Chondrocyte (in vitro differentiated cells): ENCODE measurements at places on chromosomes 6 and 20. TPM values are rescaled to one million over a fixed set of nuclear protein-coding genes. Genes with fewer than 3 reads are reported as not detected.

DNA sequence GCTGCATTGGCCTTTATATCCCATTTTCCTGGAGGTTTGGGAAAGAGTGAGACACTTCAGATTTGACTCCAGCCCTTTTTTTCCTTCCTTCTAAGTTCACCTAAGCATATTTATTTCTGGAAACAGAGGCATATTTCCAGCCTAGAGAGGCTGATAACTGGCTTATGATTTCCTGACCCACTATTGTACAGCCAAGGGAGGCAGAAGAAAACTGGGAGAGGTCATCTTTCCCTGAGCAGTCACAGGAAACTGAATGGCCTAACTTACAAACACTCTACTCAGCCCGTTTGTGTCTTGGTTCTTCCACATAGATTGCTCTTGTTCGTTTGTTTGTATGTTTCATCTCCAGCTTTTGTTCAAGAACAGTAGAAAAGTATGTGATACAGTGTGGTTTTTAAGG is 64.2 kb upstream of the LTV1 start:
- DNase-seq = no peak

- no peak for DNase-seq
Measured at GRCh38 chr20:53149148-53149889, 177.2 kb downstream of the TSHZ2 start.

The PCIF1 gene
- 23.5 to 25.7 TPM (median 24.9 TPM) in 3 replicates for total RNA-seq

The IP6K3 gene
- 6.1 to 9.0 TPM (median 6.5 TPM) in 3 replicates for total RNA-seq
